ENCODE measurements at places on chromosomes 13 and 19.

DNA sequence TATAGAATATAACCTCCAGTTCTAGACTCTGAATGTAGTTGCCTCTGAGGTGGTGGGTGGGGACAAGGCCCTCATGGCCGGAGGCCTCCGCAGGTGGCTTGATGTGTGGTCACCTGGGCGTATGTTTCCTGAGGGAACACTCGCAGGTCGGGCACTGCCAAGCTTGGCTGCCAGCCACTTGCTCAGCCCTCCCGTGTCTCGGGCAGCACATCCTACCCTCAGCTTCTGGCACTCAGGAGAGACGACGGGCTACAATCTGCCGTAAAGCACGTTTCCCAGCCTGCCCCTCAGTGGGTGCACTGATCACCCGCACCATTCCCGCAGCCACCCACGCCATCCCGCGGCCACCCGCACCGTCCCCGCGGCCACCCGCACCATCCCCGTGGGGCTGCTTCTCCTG is 15.2 kb downstream of the THOP1 start:
- no peak for DNase-seq

GRCh38 chr19:1250437-1251260 is 2.3 kb downstream of the MIDN start:
- no peak for DNase-seq

- no peak for DNase-seq
Measured at GRCh38 chr13:113307491-113307890, 10.5 kb downstream of the LAMP1 start.

- DNase-seq, result no peak
Measured at GRCh38 chr13:67445436-67445835, 215.3 kb upstream of the PCDH9 start.

DNA sequence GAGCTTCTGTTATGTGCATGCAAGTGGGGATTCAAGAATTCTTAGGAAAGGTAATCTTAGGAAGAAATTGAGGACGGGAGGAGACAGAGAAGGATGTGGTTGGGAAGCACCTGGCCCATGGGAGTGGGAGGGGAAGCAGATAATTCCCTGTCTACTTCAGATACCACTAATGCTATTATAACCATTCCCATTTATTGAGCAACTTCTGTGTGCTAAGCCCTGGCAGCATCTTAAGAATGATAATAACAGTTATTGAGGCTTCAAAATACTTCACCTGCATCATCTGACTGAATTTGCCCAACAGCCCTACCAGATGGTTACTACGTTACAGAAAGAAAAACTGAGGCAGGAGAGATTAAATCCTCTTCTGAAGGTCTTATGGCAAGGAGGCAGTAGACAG is 1.4 kb downstream of the EPS8L1 start:
- no peak for DNase-seq

Data from stimulated activated CD4-positive, alpha-beta T cell treated with anti-CD3 and anti-CD28 coated beads, TNF-alpha, amount 100 ng/mL, for 24 hours (primary cell).